ENCODE measurements at places on chromosomes 1 and 21. TPM values are rescaled to one million over a fixed set of nuclear protein-coding genes. Genes with fewer than 3 reads are reported as not detected.

The ZNF684 gene
- 6.4 TPM for total RNA-seq

The CLDN17 gene
- total RNA-seq, result not detected

The CGN gene
- 1.7 TPM for total RNA-seq

The RNF207 gene
- total RNA-seq, result 31.4 TPM

The AGBL4 gene
- total RNA-seq, result not detected

The LCE1E gene
- total RNA-seq, result not detected

The UBE2U gene
- total RNA-seq, result not detected

The ELF3 gene
- 0.68 TPM for total RNA-seq

The HCN3 gene
- 5.7 TPM for total RNA-seq

- no peaks in the 10 kb centered on the region for H3K27me3 ChIP-seq
- H3K27ac ChIP-seq, result no peak overlapping the region
- DNase-seq, result no peak
- H3K36me3 ChIP-seq, result no peaks in the 10 kb centered on the region
- H3K4me1 ChIP-seq, result no peaks in the 10 kb centered on the region
Observed at GRCh38 chr1:11770011-11770410, 8.0 kb downstream of the C1orf167 start.

- H3K27ac ChIP-seq, result no peak overlapping the region
- no peak overlapping the region for H3K4me3 ChIP-seq
- DNase-seq, result no peak
- peaks cover 8% of the 10 kb centered on the region for H3K4me1 ChIP-seq
Observed at GRCh38 chr1:248823517-248824001, 2.2 kb downstream of the SH3BP5L start.

GRCh38 chr1:235423214-235423652 lies 56.0 kb downstream of the TBCE start:
- H3K27me3 ChIP-seq, result no peaks in the 10 kb centered on the region
- H3K4me3 ChIP-seq, result no peak overlapping the region
- no peak overlapping the region for H3K27ac ChIP-seq
- no peak for DNase-seq
- no peaks in the 10 kb centered on the region for H3K4me1 ChIP-seq

- H3K4me3 ChIP-seq, result no peak overlapping the region
- no peak overlapping the region for H3K27ac ChIP-seq
- H3K4me1 ChIP-seq, result no peaks in the 10 kb centered on the region
- no peak for DNase-seq
- H3K36me3 ChIP-seq, result peaks cover 18% of the 10 kb centered on the region
Observed at GRCh38 chr21:46004168-46004861, 22.7 kb downstream of the COL6A1 start.

DNA sequence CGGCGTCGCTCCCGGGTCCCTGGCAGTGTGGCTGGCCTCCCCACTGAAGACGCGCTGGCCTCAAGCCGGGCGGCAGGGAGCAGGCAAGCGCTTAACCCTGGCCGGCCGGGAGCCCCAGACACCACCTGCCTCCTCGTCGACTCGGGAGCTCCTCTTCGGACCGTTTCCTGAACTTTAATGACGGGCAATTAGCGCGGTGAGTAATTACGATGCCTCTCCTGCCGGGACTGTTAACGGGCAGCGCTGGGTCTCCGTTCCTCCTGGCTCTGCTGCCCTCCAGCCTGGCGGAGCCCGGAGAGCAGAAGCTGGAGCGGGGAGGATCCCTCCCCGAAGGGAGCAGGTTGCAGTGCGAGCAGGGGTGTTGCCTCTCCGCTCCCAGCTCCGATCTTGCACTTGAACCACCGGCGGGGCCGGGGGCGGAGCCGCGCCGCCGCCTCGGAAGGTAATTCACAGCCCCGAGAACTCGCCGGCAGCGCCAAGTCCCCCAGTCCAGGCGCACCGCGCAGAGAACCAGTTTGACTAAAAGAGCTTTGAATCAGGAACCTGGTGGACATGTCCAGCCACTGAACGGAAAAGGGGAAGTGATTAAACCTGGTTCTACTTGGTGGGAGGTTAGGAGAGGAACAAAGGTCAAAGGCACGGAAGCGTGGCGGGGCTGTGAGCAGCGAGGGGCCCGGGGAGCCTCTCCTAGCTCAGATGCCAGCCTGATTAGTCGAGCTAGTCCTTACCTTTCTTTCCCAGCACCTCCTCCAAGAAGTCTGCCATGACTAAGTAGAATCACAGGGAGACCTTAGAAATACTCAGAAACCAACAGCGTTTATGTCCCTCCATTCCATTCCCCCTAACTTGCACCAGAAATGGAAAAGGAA lies 18.3 kb upstream of the PLEKHA6 start:
- no peak overlapping the region for H3K27ac ChIP-seq
- no peaks in the 10 kb centered on the region for H3K27me3 ChIP-seq
- peak overlapping the region; percentile 6 for H3K4me3 ChIP-seq
- no peaks in the 10 kb centered on the region for H3K36me3 ChIP-seq
- H3K4me1 ChIP-seq, result no peaks in the 10 kb centered on the region

DNA sequence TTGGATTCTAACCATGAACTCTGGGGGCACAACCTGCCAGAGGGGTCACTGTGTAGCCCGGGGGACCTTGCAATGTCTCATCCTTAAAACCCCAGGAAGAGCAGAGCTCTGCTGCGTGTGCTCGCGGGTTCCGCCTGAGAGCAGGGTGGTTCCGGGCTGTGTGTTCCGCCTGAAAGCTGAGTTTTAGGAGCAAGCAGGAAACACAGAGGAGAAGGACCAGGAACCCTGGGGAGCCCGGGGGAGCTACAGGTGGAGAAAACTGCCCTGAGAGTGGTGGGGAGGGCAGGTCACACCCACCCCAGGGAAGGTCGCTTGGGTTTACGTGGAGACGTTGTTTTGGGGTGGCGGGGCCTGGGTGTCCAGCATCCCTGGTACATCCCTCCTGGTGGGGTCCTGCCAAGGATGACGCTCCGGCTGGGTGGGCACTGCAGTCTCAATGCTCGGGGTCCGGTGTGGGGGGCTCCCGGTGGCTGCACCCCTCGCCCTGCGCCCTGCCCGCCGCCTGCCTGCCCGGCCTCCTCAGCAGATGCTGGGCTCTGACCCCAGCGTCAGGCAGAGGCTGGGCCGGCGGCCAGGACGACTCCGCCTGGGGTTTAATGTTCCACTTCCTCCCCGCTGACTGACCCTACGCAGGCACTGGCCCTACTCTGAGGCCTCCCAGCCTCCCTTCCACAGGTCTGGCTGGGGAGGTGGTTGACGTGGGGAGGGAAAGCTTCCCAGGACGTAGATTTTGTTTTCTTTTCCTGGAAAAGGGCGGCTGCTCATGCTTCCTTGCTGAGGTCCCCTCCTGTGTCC lies 17.3 kb upstream of the C1orf159 start:
- no peak for DNase-seq
- no peaks in the 10 kb centered on the region for H3K27me3 ChIP-seq
- H3K4me3 ChIP-seq, result no peak overlapping the region
- no peaks in the 10 kb centered on the region for H3K36me3 ChIP-seq

GRCh38 chr1:52111492-52111891 lies 30.4 kb upstream of the ZFYVE9 start:
- no peaks in the 10 kb centered on the region for H3K27me3 ChIP-seq
- H3K36me3 ChIP-seq, result no peaks in the 10 kb centered on the region
- H3K27ac ChIP-seq, result no peak overlapping the region
- H3K4me3 ChIP-seq, result no peak overlapping the region
- no peak for DNase-seq

DNA sequence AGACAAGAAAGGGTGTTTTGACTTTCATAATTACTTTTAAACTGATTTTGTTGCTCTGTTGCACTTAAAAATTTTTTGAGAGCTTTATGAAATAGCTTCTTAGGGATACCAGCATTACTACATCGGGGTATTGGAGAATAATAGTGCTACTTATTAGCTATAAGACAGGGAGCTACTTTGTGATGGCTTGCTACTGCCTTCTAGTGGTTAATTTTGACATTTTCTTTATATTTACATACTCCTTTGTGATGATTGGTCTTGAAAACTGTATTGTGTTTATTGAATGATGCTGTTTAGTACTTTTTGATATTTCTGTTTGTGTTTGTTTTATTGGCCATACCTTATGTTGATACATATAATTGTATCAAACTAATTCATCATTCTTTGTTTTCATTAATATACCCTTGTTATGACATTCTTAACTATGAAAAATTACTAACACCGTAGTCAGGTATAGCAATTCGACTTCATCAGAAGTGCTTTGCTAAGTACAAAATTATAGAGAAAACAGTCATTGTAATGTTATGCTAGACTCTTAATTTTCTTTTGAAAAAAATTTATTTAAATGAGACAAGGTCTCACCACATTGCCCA lies 85.5 kb downstream of the CLIC4 start:
- DNase-seq, result no peak
- no peak overlapping the region for H3K4me3 ChIP-seq
- no peak overlapping the region for H3K27ac ChIP-seq
- no peaks in the 10 kb centered on the region for H3K27me3 ChIP-seq

DNA sequence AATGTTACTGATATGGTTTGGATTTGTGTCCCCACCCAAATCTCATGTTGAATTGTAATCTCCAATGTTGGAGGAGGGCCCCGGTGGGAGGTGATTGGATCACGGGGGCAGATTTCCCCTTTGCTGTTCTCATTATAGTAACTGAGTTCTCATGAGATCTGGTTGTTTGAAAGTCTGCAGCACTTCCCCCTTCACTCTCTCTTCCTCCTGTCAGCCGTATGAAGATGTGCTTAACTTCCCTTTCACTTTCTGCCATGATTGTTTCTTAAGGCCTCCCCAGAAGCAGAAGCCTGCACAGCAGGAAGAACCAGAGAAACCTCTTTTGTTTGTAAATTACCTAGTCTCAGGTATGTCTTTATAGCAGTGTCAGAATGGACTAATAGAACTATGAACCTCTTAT lies 28.4 kb downstream of the TRIM33 start:
- no peaks in the 10 kb centered on the region for H3K4me1 ChIP-seq
- no peaks in the 10 kb centered on the region for H3K36me3 ChIP-seq
- H3K27me3 ChIP-seq, result no peaks in the 10 kb centered on the region
- no peak overlapping the region for H3K4me3 ChIP-seq

DNA sequence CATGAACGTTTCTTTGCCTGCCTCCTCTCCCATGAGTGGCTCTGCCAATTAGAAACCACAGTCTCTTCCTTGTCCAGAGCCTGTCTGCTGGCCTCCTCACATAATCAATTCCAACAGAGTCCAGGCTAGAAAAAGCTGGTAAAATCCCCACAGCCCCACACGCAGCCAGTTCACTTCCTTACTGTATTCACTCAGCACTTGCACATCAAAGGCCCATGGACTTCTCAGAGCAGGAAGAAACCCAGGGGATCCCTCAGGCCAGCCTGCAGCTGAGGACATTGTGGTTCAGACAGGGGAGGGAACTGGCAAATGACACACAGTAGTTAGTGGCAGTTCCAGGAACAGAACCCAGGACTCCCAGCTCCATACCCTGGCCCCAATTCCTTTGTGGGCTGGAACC lies 171.6 kb upstream of the EDN2 start:
- no peaks in the 10 kb centered on the region for H3K27me3 ChIP-seq
- H3K4me1 ChIP-seq, result no peaks in the 10 kb centered on the region
- peak; percentile 47 for DNase-seq

GRCh38 chr1:159663552-159663951 lies 50.8 kb downstream of the CRP start:
- no peak for DNase-seq
- no peak overlapping the region for H3K4me3 ChIP-seq
- H3K36me3 ChIP-seq, result no peaks in the 10 kb centered on the region
- no peak overlapping the region for H3K27ac ChIP-seq
- no peaks in the 10 kb centered on the region for H3K27me3 ChIP-seq

DNA sequence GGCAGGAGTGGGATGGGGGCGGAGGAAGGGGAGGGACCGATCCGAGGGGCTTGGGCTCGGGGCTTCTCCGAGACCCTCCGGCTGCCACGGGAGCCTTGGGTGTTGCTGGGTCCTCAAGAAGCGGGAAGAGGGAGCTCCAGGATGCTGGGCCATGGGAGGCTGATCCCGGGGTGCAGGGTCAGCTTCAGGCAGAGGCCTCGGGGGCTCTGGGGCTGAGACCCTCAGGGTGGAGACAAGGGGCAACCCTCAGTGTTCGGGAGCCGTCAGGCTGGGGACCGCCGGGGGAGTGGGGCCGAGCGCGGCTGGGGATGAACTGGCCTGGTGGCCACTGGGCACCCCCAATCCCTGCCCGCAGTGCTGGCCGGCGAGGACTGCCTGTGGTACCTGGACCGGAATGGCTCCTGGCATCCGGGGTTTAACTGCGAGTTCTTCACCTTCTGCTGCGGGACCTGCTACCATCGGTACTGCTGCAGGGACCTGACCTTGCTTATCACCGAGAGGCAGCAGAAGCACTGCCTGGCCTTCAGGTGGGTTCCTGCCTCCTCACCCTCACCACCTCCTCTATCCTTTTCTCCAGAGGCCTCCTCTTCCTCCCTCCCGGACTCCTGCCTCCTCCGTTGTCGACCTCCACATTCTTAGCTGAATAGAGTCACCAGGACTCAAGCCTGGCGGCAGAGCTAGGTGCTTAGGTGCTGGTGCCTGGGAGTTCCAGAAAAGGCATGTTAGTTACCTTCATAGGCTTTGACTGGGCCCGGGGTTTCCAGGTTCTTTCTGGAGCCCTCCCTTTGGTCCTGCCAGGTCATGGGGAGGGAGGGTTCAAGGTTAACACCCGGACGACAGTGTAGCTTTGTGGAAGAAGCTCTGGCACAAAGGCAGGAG lies 631 bp downstream of the SHISA4 start:
- H3K4me3 ChIP-seq, result peak overlapping the region; percentile 73
- no peaks in the 10 kb centered on the region for H3K36me3 ChIP-seq
- H3K27me3 ChIP-seq, result no peaks in the 10 kb centered on the region
- no peaks in the 10 kb centered on the region for H3K4me1 ChIP-seq
- DNase-seq, result no peak

GRCh38 chr1:40389322-40389803 lies 15.8 kb downstream of the SMAP2 start:
- H3K4me1 ChIP-seq, result peaks cover 3% of the 10 kb centered on the region
- peaks cover 2% of the 10 kb centered on the region for H3K36me3 ChIP-seq
- no peak overlapping the region for H3K27ac ChIP-seq

DNA sequence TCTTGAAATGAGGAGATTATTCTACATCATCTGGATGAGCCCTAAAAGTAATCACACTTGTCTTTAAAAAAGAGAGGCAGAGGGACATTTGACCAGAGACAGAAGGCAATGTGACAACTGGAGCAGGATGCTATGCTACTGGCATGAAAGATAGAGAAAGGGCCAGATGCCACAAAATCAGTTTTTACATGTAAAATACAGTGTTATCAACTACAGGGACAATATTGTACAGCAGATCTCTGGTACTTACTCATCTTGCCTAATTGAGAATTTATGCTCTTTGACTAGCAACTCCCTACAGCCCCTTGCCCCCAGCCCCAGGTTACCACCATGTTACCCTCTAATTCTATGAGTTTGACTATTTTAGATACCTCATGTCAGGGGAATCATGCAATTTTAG lies 633.4 kb downstream of the LTN1 start:
- no peak overlapping the region for H3K4me3 ChIP-seq
- H3K27me3 ChIP-seq, result no peaks in the 10 kb centered on the region
- DNase-seq, result no peak
- no peaks in the 10 kb centered on the region for H3K36me3 ChIP-seq
- no peak overlapping the region for H3K27ac ChIP-seq

All from aorta (tissue), 5 donors.